ENCODE measurements at places on chromosomes 2 and 18.

DNA sequence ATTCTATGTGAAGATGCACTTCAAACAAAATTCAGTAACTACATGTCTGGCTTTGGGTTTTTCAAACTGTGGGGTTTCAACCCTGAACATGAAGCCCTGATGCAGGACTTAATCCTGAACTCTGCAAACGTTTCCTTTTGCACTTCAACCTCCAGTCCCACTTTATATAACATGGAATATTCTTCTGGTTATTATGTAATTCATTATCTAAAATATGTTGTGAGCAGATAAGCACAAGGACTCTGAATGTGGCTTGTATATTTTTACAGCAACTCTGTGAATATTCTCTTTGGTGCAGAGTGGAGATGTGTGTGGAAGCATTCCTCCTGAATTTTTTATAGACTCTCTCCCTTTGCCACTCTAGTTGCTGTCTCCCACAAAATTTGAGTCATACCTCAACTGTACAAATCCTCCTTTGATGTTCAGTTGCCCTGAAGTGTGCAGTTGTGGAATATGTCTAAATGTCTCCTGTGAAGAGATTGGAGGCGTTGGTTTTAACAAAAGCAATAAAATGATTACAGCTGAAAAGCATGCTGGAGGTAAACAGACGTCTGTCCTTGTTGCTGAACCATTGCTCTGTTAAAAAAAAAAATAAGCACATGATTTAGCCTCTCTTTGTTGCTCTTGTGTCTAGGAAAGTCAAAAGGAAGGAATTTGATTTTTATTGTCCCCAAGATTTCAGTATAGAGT lies 205.1 kb upstream of the NRP2 start:
- no peak for DNase-seq

DNA sequence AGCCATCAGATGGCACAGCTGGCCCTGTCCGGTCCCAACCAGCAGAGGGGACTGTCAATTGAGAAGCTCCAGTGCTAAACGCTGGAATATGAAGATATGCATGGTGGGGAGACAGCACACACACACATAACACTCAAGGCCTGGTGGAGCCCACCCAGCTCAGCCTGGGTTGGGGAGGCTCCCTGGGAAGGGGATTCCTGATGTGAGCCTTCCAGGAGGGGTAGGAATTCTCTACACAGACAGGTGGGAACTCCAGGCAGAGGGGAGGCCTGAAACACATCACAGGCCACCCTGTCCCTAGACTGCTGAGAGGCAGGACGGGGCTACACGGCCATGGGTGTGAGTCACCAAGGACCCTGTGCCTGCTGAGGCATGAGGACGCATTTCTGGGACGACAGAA lies 49.4 kb upstream of the SH3RF3 start:
- DNase-seq, result no peak

- no peak for DNase-seq
These were observed 946 bp upstream of the AGAP1 start for GRCh38 chr2:235492850-235493344.

DNA sequence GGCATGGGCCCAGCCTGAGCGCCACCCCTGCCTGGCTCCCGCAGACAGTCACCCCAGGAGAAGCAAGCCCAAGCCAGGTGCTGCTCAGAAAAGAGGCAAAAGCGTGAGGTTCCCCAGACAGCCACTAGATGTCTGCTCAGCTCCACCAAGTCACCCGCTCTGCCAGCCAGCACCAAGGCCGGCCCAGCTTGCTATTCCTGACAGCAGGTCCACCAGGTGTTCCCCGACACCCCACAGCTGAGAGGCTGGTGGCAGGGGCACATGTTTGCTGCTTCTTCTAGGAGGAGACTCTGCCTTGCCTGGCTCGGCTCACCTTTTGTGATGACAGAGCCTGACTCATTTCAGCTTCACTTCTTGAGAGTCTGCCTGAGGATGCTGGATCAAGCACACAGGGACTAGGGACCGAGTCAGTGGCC lies 206.7 kb downstream of the MGAT5 start:
- peak; percentile 42 for DNase-seq

DNA sequence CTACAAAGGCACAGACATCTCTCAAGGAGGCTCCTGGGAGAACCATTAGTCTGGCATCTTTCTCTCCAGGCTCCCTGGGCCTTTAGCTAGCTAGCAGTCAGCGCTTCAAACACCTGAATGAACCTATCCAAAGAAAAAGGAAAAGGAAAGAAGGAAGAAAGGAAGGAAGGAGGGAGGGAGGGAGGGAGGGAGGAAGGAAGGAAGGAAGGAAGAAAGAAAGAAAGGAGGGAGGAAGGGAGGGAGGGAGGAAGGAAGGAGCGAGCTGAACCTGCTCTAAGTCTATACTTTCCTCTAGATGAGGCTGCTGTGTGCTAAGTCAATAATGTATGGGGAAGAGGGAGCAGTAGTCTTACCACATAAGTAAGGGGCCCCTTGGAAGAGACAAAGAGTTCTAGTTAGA lies 5.1 kb upstream of the BCL11A start:
- DNase-seq, result no peak

DNA sequence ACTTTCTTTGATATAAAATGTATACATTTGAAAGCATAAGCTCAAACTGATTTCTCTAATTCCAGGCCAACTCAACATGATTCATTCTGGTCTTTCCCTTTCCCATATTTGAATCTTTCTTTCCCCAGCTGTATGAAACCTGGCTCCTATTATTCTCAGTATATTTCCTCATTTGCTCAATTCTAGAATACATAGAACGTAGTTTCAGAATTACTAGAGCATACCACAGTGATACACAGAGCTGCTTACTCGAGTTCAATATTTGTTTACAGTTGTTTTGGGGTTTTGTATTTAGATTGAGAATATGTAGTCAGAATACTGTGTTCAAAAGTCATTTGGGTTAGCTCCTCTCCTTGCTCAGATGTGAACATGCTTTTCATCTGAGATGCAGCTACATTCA lies 43.0 kb downstream of the TNFRSF11A start:
- DNase-seq, result no peak

DNA sequence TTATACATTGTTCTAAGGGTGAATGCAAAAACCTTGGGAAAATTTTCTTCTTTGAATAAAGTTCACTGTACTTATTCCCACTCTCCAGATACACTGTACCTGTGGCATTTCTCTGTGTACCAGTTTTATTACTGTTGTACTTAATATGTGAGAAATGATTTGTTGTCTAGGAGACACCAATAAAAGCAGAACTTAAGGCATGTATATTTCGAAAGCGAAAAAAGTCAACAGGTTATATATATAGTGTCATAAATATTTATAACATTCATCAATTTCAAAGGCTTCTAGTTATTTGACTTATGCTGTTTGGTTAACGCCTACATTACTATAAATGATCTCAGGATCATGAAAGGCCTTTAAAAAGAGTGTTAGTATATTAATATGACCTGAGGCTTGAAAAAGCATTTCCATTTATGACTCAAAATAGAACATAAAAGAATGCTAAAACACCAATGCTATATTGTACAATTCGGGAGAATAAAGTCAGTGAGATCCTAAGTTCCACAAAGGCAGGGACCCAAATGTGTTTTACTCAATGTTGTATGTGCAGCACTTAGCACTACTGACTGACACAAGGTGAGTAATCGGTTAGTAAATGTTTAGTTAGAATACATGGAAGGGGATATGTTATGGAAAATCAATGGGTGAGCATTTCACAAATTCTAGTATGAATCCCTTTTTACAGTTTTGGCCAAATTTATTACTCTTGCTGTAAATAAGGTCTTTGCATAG lies 32.2 kb upstream of the HNRNPA3 start:
- no peak for DNase-seq

DNA sequence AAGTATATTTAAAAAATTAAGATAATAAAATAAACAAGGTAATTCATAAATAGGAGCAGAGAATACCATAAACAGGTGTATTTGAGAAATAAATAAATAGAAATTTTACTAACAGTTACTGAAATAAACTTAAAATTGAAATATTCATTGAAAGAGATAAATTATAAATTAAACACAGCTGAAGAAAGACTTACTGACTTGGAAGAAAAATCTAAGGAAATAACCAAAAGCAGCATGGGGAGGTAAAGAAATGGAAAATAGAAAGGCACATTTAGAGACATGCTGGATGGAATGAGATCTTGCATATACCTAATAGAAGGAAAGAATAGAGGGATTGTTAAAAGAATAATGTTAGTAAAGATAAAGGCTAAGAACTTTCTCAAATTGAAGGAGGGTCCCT lies 96.3 kb downstream of the SOX11 start:
- no peak for DNase-seq
